ENCODE measurements at places on chromosomes 16 and 17. TPM values are rescaled to one million over a fixed set of nuclear protein-coding genes. Genes with fewer than 3 reads are reported as not detected.

The NECAB2 gene
- polyA plus RNA-seq: 0.63 TPM

The KRT23 gene
- polyA plus RNA-seq: not detected

GRCh38 chr16:70768203-70768580, 32.8 kb downstream of the VAC14 start:
- DNase-seq: no peak

- peak; percentile 63 for DNase-seq
Measured at GRCh38 chr17:7308625-7309433, 1.4 kb downstream of the EIF5A start.

DNA sequence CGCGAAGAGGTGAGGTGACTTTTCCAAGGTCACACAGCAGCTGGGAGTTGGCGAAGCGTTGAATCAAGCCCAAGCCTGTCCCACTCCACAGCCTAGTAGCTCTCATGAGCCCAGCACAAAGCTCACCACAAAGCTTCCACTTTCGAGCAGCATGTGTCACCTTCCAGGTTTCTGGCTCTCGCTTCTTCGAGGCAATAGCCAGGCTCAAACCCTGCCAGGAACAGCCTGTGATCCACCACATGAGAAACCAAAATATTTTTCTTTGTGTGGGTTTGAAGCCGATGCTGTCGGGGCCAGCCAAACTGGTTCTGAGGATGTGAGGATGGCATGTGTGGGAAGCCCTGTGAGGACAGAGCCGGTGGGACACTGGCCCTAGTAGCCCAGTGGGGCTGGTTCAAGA, 68.1 kb downstream of the COG7 start:
- no peak for DNase-seq

GRCh38 chr16:89646906-89647305, 10.6 kb downstream of the CHMP1A start:
- DNase-seq: no peak

GRCh38 chr16:68481636-68482035, 33.3 kb upstream of the SMPD3 start:
- DNase-seq: no peak
